ENCODE measurements at places on chromosomes 3 and 15.

DNA sequence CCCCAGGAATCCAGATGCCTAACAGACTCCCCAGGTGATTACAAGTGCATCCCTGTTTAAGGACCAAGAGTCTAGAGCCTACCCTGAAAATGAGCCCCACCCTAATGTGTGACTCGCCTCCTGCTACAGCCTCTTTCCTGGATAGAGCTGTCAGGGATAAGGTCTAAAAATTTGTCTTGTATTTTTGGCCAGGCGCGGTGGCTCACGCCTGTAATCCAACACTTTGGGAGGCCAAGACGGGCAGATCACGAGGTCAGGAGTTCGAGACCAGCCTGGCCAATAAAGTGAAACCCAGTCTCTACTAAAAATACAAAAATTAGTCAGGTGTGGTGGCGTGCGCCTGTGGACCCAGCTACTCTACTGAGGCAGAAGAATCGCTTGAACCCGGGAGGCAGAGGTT, 11.2 kb downstream of the TMC3 start:
- DNase-seq, result no peak

DNA sequence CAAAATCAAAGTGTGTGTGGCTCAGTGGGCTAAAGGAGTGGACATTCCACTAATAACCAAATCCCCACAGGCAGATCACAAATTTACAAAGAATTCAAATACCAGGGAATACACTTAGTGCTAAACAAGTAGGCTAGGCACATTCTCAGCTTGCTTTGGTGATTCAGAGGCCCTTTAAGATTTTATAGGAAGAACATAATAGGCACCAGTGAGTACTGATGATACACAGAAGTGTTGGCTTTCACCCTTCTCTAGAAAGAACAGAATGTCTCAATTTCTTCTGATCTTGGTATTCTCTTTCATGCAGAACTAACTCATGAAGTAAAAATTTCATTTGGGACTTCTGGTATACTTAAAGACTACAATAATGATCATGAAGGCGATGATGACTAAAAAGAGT, 55.0 kb downstream of the POLR2M start:
- no peak for DNase-seq

GRCh38 chr3:41357271-41357670, 158.0 kb downstream of the CTNNB1 start:
- DNase-seq, result no peak

GRCh38 chr3:18428991-18429745, 4.0 kb upstream of the SATB1 start:
- no peak for DNase-seq

- no peak for DNase-seq
These were observed 6.0 kb downstream of the CTSH start for GRCh38 chr15:78938658-78939488.

- no peak for DNase-seq
These were observed 256.3 kb upstream of the EOMES start for GRCh38 chr3:27978440-27978839.

- peak; percentile 78 for DNase-seq
These were observed 49.7 kb downstream of the SLC6A6 start for GRCh38 chr3:14451844-14452739.

GRCh38 chr15:80155001-80155377, 2.2 kb downstream of the FAH start:
- no peak for DNase-seq

- no peak for DNase-seq
These were observed 50.0 kb upstream of the VPS8 start for GRCh38 chr3:184761976-184762375.

DNA sequence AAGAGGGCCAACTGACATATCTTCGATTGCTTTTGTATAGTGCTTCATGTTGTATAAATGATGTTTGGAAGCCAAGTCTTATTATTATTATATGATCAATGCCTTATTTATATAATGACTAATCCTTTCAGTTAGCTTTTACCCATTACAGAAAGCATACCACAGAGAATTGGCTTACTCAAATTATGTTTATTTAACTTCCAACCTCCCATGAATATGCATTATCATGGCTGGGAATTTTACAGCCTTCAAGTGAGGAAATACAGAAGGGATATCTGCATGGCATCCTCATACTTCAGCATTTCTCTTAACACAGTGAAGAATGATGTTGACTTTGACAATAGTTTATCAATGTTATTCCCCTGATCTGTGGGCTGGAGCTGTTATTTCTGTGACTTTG, 225.9 kb upstream of the GAP43 start:
- no peak for DNase-seq

- no peak for DNase-seq
These were observed 7.4 kb upstream of the TBC1D5 start for GRCh38 chr3:17749705-17750293.

All from AG04449 (cell line).